K562 (cell line): ENCODE measurements at places on chromosomes 3 and 15. TPM values are rescaled to one million over a fixed set of nuclear protein-coding genes. Genes with fewer than 3 reads are reported as not detected.

DISP2 gene
- 0.74 and 0.89 TPM in 2 replicates for total RNA-seq

PAQR9 gene
- total RNA-seq: 0.40 and 0.58 TPM in 2 replicates

ATR gene
- total RNA-seq: 27.2 and 28.9 TPM in 2 replicates

ARID3B gene
- 14.8 and 15.0 TPM in 2 replicates for total RNA-seq

TGM4 gene
- not detected in 2 replicates for total RNA-seq

SCN11A gene
- not detected in 2 replicates for total RNA-seq

GAP43 gene
- 0.11 TPM in 2 replicates for total RNA-seq

CSPG4 gene
- 0.07 TPM in 2 replicates for total RNA-seq

DNA sequence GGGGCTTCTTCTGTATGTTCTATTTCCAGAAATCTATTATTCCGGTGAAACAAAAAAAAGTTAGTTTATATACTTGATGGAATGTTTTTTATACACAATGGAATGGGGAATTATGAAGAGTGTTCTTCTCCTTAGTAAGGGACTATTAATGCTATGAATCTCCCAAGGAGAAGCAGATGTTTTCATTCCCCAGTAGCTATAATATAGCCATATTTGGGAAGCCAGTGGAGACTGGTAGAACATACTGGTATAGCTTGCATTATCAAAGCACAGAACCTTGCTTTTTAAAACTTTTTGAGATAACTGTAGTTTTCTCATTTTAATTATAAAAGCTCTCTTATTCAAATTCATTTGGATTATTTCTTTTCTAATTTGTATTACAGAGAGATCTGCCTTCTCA lies 38.3 kb downstream of the ADGRG7 start:
- DNase-seq: no peak

DNA sequence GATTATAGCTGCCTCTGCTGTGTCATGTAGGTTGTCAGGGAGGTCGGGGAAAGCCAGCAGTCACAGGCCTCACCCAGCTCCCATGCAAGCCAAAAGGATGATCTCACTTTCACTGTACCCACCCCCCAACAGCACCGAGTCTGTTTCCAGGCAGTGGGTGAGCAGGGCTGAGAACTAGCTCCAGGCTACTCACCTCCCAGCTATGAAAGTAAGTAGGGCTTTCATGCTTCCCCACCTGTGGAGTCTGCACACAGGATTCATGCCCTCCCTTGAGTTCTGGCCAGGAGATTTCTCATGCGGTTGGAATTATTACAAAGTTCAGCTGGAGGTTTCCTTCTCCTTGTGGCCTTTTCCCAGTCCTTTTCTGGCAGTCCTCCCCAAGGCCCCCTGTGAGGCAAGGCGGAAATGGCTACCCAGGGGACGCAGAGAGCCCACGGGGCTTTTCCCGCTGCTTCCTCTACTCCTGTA lies 356.2 kb downstream of the SV2B start:
- DNase-seq: no peak

- no peak for DNase-seq
These were observed 21.0 kb upstream of the FNDC3B start for GRCh38 chr3:172018364-172018763.

DNA sequence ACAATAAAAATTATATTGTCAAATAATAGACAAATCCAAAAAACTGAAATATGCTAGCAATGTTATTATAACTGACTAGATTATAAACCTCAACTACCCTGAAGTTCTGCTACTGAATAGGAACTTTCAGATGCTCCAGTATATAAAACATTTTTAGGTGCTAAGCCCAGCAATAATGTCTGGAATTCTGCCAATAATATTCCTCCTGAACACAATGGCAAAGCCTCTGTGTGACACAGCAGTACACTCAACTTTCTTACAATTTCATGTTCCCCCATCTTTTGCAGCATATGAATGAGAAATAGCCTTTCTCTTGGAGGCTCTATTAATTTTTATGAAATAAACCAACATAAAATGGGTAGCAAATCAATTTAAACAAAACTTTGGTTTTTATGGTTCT lies 29.5 kb downstream of the ATOSA start:
- DNase-seq: peak; percentile 12

DNA sequence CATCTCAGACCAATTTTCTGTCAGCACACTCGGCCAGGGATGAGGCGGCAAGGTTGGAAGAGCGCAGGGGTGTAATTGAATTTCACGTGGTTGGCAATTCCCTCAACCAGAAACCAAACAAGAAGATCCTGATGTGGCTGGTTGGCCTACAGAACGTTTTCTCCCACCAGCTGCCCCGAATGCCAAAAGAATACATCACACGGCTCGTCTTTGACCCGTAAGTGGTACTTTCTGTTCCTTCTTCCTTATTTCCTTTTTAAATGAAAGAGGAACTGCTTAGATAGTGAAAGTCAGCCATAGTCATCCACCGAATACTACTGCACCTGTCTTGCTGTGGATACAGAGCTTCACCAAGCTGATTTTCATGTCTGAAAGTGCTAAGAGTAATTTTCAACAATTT lies 60.1 kb downstream of the SGO1 start:
- DNase-seq: no peak

DNA sequence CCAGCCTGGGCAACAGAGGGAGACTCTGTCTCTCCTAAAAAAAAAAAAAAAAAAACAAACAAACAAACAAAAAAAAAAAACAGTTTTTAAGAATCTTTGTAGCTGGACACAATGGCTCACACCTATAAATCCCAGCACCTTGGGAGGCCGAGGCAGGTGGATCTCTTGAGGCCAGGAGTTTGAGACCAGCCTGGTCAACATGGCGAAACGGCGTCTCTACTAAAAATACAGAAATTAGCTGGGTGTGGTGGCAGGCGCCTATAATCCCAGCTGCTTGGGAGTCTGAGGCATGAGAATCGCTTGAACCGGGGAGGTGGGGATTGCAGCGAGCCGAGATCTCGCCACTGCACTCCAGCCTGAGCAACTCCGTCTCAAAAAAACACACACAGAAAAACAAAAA lies 53.1 kb downstream of the KLHL25 start:
- no peak for DNase-seq

GRCh38 chr3:172227340-172228035 lies 188.1 kb downstream of the FNDC3B start:
- DNase-seq: no peak
